Vagina (tissue), 2 donors: ENCODE measurements at places on chromosomes 1 and 21.

DNA sequence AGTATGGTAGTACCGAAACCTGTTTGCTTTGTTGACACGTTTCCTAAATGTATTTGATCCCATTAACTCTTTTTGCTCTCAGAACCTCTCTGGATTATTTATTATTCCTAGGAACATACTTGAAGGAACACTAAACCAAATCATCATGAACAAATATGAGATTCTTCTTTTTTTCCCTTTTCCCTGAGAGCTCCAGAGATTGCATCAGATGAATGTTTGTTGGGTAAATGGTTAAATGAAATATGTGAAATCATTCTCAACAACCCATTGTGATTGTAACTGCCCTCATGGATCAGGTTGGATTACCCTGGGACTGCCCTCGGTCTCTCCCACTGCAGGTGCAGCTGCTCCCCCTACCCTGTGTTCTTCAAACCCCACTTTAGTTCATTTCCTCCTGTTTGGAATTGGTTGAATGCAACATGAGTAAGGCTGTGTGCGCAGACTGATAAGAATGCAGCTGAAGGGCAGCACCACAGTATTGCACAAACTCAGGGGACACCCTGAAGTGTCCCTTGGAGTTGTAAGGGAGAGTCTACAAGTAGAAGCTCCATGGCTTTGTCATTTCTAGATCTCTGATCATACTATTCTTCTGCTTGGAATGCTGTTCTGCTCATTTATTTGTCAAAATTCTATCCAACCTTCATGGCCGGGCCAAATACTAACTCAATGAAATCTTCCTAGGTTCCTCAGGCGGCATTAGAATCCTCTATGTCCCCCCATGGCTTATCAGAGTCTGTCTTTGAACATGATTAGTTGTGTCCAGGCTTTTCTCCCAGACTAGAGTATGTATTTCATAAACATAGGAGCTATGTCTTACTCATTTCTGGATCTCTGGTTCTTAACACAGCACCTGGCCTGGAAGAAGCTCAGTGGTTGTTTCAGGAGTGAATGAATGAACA is 47.1 kb upstream of the NEK2 start:
- H3K4me1 ChIP-seq, result no peaks in the 10 kb centered on the region
- no peak overlapping the region for H3K4me3 ChIP-seq
- H3K27me3 ChIP-seq, result no peaks in the 10 kb centered on the region
- DNase-seq, result no peak
- H3K27ac ChIP-seq, result no peak overlapping the region
- H3K36me3 ChIP-seq, result no peaks in the 10 kb centered on the region

DNA sequence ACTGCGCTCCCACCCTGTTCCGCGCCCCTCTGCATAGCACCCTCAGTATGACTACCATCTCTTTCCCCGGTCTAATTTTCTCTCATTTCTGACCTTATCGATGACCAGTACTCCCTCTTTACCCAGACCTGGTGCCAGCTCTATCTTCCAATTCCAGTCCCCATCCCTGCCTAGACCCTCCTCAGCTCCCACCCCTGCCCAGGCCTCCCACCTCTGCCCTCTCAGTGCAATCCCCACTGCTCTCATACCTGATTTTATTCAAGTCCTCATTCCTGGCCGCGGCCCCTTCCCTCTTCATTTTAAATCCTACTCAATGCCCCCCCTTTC is 1.3 kb downstream of the USP24 start:
- no peaks in the 10 kb centered on the region for H3K27me3 ChIP-seq
- H3K27ac ChIP-seq, result peak overlapping the region; percentile 98
- peak overlapping the region; percentile 88 for H3K4me3 ChIP-seq
- no peak for DNase-seq
- H3K4me1 ChIP-seq, result peaks cover 71% of the 10 kb centered on the region

DNA sequence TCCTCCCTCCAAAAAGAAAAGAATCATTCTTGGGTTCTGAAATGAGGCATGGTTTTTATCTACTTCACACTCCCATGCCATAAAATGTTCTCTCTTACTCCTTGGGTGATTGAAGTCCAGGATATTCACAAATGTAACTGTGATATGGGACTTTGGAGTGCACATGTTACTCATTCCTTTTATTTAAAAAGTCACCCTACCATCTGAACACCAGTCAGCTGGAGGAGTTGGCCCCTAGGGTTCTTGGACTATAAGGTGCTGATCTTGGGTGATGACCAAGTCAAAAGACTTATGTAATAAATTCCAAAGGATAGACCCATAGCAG is 128.4 kb downstream of the CLIC6 start:
- H3K4me1 ChIP-seq, result peaks cover 40% of the 10 kb centered on the region
- no peaks in the 10 kb centered on the region for H3K27me3 ChIP-seq
- H3K27ac ChIP-seq, result peak overlapping the region; percentile 70
- no peak for DNase-seq
- H3K36me3 ChIP-seq, result no peaks in the 10 kb centered on the region

GRCh38 chr1:246640747-246641146 is 74.5 kb downstream of the CNST start:
- H3K4me1 ChIP-seq, result peaks cover 11% of the 10 kb centered on the region
- no peaks in the 10 kb centered on the region for H3K36me3 ChIP-seq
- DNase-seq, result no peak
- no peak overlapping the region for H3K4me3 ChIP-seq
- H3K27ac ChIP-seq, result no peak overlapping the region

- H3K4me1 ChIP-seq, result peaks cover 12% of the 10 kb centered on the region
- no peak overlapping the region for H3K27ac ChIP-seq
- no peak for DNase-seq
- no peak overlapping the region for H3K4me3 ChIP-seq
- no peaks in the 10 kb centered on the region for H3K27me3 ChIP-seq
These were observed 13.4 kb downstream of the RNASEL start for GRCh38 chr1:182575540-182576149.

DNA sequence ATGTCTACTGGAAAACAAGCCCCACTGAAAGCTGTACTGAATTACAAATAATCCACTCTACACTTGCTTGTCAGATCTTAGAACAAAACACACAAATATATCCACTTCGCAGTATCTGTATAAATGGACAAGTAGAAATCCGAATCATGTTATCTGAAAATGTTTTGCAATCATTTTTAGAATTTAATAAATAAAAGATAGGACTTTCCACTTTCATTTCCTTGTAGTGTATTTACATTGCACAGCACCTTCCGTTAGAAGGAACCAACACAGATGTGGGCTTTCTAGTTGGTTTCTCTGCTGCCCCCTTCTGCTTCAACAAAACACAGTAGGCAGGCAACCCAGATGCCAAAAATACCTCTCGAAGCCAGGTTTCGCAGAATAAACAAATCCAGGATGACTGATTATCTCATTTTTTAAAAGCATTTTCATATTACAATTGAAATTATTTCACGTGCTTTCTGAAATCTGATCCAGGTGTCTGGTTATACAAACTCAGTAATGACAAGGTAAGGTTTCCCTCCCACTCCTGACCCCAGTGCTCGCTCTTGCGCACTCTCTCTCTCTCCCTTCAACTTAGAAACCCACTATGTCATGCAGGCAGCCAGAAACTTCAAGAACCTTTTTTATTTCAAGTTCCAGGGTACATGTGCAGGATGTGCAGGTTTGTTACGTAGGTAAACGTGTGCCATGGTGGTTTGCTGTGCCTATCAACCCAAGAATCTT is 389.9 kb downstream of the SMYD3 start:
- no peaks in the 10 kb centered on the region for H3K4me1 ChIP-seq
- no peak overlapping the region for H3K27ac ChIP-seq
- H3K4me3 ChIP-seq, result no peak overlapping the region
- no peaks in the 10 kb centered on the region for H3K36me3 ChIP-seq
- no peak for DNase-seq
- H3K27me3 ChIP-seq, result no peaks in the 10 kb centered on the region

GRCh38 chr1:190832511-190832910 is 354.8 kb upstream of the BRINP3 start:
- no peaks in the 10 kb centered on the region for H3K27me3 ChIP-seq
- no peak overlapping the region for H3K27ac ChIP-seq
- no peaks in the 10 kb centered on the region for H3K4me1 ChIP-seq
- H3K4me3 ChIP-seq, result no peak overlapping the region
- no peak for DNase-seq

GRCh38 chr1:237701534-237701933 is 189.2 kb downstream of the ZP4 start:
- H3K27me3 ChIP-seq, result no peaks in the 10 kb centered on the region
- H3K36me3 ChIP-seq, result no peaks in the 10 kb centered on the region
- no peak for DNase-seq
- no peaks in the 10 kb centered on the region for H3K4me1 ChIP-seq
- no peak overlapping the region for H3K4me3 ChIP-seq

DNA sequence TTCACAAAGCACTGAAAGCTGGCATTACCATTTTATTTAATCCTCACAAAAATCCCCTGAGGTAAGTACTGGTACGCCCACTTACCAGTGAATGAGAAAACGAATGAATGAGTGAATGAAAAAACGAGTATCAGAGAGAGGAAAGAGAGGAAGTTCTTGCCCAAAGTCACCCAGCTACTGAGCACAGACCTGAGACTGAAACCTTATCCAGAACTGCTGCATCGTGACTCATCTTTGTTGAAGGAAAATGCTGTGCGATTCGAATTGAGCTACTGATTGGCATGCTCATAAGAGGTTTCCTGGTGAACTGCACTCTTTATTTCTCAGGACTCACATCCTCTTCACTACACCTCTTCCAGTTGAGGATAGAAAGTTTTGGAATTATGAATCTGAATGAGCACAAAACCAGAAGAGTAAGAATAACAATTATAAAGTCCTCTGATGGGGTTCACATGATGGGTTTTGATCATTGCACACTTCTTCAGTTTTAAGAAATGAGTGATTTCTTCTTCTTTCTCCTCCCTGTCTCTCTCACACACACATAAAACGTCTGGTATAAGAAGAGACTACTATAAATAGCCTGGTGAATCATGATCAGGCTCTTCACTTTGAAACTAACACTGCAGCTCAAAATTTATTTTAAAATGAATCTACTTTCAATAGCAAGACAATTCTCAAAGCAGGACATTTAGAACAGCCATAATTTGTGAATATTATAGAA is 32.1 kb downstream of the IL12RB2 start:
- peaks cover 11% of the 10 kb centered on the region for H3K4me1 ChIP-seq
- H3K27ac ChIP-seq, result no peak overlapping the region
- no peak overlapping the region for H3K4me3 ChIP-seq
- DNase-seq, result no peak
- H3K27me3 ChIP-seq, result no peaks in the 10 kb centered on the region

DNA sequence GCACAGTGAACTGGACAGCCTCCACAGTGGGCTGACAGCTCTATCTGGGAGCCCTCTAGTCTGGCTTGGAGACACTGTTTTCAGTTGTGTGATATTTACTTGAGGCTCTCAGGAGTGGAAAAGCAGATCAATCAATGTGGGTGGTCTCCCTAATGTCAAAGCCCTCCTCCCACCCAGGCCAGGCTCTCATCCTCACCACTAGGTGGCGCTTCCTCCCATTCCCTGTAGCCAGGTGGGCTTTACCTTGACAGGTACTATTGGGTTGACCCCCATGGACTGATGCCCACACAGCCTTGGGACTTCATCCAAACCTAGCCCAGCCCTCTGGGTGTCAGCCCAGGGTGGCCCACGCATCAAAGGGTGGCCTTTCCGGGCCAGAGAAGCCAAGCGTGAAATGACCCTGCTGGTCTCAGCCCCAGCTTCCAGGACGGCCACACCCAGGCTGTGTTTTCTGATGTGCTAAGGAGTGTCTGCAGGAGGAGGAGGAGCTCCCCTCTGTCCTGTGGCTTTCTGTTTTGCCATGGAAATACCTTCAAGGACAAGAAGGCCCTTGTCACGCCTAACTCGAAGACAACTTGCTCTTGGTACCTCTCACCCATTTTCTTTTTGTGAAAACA is 54.0 kb downstream of the CLIC6 start:
- H3K36me3 ChIP-seq, result no peaks in the 10 kb centered on the region
- peaks cover 12% of the 10 kb centered on the region for H3K4me1 ChIP-seq
- H3K4me3 ChIP-seq, result no peak overlapping the region
- no peaks in the 10 kb centered on the region for H3K27me3 ChIP-seq

DNA sequence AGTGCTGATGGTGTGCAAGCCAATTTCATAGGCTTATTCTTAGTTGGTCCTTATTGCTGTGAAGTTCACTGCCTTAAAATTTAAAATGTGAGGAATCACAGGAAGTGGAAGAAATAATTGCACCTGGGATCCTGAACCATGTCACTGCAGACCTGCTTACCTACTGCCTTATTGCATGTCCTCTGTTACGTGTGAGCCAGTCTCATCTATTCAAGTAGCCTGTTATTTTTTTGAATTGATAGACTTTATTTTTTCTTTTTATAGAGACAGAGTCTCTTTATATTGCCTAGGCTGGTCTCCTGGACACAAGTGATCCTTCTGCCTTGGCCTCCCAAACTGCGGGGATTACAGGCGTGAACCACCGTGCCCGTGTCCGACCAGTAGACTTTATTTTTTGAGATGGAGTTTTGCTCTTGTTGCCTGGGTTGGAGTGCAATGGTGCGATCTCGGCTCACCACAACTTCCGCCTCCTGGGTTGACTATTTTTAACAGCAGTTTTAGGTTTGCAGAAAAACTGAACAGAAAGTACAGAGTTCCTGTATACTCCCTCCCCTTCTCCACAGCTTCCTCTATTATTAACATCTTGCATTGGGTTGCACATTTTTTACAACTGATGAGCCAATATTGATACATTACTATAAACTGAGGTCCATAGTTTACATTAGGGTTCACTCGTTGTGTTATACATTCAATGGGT is 14.0 kb upstream of the DISC1 start:
- no peak overlapping the region for H3K27ac ChIP-seq
- no peaks in the 10 kb centered on the region for H3K4me1 ChIP-seq
- DNase-seq, result no peak
- no peaks in the 10 kb centered on the region for H3K36me3 ChIP-seq
- H3K4me3 ChIP-seq, result no peak overlapping the region

- no peaks in the 10 kb centered on the region for H3K36me3 ChIP-seq
- no peaks in the 10 kb centered on the region for H3K4me1 ChIP-seq
- no peak for DNase-seq
- no peak overlapping the region for H3K27ac ChIP-seq
These were observed 249.7 kb upstream of the RUNX1 start for GRCh38 chr21:35298757-35299156.

- no peaks in the 10 kb centered on the region for H3K36me3 ChIP-seq
- DNase-seq, result no peak
- no peak overlapping the region for H3K4me3 ChIP-seq
These were observed 8.9 kb upstream of the GPR37L1 start for GRCh38 chr1:202113690-202114300.

DNA sequence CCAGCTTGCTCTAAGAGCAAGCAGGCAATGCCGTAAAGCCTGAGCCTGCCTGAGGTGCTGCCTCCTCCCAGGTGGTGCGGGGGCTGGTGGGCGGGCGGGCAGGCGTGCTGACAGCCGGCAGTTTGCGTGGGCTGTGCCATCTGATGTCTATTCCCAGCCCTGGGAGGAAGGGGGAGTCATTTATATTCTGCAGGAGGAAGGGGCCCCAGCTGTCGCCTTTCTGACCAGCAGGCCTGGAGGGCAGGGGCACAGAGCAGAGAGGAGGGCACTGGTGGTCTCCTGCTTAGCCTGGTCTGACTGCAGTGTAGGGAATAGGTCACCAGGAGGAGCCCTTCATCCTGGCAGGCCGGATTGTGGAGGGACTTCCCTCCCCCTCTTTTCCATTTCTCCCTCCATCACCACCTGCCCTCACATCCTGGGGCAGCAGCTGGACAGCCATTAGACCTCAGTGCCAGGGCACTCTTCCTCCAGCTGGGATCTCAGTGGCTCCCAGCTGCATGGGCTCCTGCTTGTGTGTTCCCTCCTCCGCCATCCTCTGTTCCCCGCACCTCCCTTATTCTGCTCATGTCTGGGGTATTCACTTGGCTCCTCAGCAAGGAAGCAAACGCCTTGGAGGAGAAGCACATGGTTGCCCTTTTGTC is 4.4 kb downstream of the CYB561D1 start:
- H3K36me3 ChIP-seq, result peaks cover 19% of the 10 kb centered on the region
- peak overlapping the region; percentile 13 for H3K27ac ChIP-seq
- H3K4me1 ChIP-seq, result peaks cover 83% of the 10 kb centered on the region
- DNase-seq, result no peak
- H3K4me3 ChIP-seq, result no peak overlapping the region
- H3K27me3 ChIP-seq, result no peaks in the 10 kb centered on the region

- H3K4me3 ChIP-seq, result no peak overlapping the region
- no peaks in the 10 kb centered on the region for H3K4me1 ChIP-seq
- H3K27ac ChIP-seq, result no peak overlapping the region
These were observed 156.9 kb upstream of the GJB5 start for GRCh38 chr1:34597877-34598514.
